Left lobe of liver (tissue), 2 donors: ENCODE measurements at places on chromosomes 1 and 21.
A peak's percentile ranks its signal among the peaks of the same experiment; 100 is the strongest.

DNA sequence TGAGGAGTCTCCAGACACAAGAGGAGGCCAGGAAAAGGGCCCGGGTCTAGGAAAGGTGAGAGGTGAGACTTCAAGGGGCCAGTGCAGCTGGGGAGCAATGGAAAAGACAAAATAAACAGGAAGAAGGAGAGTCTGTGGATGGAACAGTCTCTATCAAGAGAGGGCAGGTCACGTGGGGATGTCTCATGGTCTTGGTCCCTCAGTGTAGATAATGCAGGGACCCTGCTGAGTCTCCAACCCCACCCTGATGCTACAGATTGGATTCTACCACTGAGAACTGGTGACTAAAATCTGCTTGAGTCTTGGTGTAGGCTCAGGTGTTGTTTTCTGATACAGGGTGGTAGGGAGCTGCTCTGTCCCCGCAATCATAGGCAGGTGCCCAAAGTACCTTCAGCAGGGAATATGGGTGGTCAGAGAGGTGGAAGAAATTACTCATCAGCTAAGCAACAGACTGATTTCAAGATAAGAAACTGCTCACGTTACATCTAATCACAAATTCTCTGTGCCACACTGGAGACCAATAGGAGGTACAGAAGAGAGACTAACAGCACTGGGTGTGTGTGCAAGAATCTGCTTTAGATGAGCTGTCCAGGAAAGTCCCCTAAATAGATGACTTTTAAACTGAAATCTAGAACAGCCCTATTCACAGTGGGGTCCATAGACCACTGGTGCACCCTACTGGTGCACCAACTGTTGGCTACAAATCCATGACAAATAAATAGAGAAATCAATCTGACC lies 101.5 kb upstream of the TLR5 start:
- no peak for DNase-seq

- no peak for DNase-seq
Observed at GRCh38 chr1:198776602-198777029, 137.8 kb downstream of the PTPRC start.

- DNase-seq: no peak
Observed at GRCh38 chr1:41535716-41536115, 51.2 kb upstream of the EDN2 start.

- no peak for DNase-seq
Observed at GRCh38 chr1:69479734-69480133, 88.0 kb upstream of the LRRC7 start.

DNA sequence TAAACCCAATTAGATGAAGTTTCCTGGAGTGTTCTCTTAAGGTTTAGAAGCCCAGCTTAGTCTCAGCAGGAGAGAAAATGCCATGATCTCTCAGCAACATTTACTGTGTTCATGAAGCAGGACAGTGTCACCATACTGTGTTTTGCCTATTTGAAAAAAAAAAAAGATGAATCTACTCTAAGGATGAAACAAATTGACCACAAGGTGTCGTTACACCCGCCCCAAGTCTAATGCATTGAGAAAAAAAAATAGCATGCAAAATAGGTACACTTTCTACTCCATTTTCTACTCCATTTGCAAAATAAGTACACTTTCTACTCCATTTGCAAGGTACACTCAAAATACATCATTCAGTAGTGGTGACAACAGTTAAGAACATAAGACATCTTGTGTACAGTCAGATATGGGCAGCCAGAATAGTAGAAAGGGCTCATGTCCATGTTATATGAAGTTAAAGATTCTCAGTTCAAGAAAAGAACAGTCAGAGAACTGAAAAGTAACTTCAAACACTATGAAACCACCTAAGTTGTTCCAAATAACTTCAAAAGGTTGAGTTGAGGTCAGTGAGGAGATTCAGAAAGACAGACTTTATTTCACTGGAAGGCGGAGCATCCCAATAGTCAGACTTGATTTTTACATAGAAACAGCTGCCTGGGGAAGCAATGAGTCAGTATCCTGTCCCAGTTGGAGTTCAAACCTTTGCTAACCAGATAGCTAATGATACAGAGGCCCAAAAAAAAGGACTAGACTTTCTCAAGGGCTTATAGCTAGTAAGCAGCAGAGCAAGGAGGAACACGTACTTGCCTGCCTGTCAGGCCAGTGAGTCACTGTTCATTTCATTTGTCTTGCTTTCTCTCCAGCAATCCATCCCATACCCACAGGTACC lies 13.3 kb downstream of the PLPPR5 start:
- no peak for DNase-seq

GRCh38 chr1:208291923-208292711 lies 47.9 kb upstream of the PLXNA2 start:
- peak; percentile 59 for DNase-seq

- DNase-seq: no peak
Observed at GRCh38 chr1:230108580-230108979, 41.5 kb downstream of the GALNT2 start.

GRCh38 chr1:116439701-116440100 lies 66.7 kb downstream of the ATP1A1 start:
- DNase-seq: no peak

- DNase-seq: peak; percentile 88
Observed at GRCh38 chr1:226109829-226110248, 47.3 kb downstream of the H3-3A start.

GRCh38 chr1:112337028-112337531 lies 58.9 kb upstream of the CTTNBP2NL start:
- DNase-seq: peak; percentile 46

DNA sequence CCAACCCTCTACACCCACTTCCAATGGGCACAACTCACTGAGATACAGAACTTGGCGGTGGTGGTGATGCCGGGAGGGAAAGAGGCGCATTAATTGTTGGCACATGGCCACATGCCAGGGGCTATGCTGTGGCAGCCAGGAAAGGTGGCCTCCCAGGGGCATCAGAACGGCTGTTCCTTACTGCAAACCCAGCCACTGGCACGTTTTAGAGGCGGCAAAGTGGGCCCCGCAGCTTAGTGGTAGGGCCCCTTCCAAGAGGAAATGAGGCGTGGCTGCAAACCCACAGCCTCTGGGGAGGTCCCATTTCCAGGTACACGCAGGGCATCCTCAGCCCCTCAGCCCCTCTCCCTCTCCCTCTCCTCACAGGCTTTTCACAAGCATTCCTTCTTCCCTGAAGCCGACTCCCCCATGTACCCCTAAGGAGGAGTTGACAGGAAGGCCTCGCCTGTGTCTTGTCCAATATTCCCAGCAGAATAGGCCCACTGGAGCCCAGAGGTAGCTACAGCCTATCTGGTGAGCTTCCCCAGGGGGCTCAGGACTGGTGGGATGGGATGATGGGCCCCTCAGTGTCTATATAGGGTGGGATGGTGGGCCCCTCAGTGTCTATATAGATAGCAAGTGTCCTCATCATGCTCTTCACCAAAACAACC lies 166.2 kb downstream of the CLIC6 start:
- DNase-seq: no peak

GRCh38 chr1:228366062-228366865 lies 40.4 kb downstream of the TRIM11 start:
- no peak for DNase-seq

DNA sequence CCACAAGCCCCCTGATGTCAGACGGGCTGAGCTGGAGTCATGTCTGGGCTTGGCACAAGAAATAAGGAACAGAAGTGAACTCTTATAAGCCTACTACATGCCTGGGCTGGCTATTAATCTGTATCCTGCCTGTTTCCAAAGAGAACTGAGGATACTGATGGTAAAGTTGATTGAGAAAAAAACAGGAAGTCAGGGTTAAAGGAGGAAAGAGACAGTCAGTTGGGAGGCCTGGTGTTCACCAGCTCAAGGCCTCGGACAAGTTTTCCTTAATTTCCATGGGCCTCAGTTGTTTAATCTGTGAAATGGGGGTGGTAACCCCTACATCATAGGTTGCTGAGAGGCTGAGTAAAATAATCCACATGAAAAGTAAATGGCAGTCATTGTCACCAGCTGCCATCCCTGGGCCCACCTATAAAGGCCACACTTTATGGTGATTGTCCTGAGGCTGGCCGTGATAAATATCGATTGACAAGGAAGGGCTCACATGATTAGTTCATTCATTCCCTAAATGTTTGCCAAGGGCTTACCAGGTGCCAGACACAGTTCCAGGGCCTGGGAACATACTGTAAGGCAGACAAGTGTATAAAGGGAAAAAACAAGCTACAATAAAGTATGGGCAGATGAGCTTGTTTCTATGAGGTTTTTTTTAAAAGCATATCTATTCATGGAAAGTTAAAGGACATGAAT lies 2.8 kb downstream of the ALDH4A1 start:
- peak; percentile 62 for DNase-seq

DNA sequence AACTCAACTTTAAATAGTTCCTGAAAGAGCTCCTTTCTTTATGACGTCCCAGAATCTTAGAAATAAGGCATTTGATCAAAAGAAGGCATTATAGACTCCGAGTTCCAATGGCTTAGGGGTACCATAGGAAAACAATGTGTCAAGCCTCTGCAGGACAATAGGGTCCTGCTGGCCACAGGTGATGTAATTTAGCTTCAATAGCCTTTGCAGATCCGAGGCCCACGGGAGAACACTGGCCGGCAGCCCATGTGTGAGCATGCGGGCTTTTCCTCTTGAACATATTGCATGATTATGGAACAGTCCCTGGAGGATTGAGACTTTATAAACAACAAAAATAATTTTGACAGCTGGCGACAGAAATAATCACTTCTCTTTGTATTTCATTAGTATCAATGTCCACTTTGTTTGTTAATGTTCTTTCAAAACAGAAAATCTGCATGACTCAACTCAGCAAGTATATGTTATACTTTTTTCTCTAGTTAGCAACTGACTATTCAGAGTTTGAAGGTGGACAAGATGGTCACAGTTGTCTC lies 49.0 kb upstream of the NR5A2 start:
- DNase-seq: no peak

DNA sequence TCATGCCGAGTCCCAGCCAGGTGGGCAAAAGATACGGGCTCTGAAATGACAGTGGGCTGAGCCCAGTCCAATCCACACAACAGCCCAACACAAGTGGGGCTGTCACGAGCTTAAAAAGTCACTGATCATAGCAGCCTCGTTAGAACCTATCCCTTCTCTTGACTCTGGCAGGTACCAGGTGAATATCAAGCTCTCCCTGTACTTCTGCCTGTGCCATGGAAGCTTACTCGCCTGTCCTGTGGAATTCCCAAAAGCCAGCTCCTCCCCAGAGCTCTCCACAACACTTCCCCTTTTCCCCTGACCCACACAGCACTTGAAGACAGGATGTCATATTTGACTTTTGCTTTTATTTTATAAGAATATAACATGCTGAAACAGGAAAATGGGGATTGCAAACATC lies 5.9 kb downstream of the RGS16 start:
- no peak for DNase-seq

- no peak for DNase-seq
Observed at GRCh38 chr21:36288651-36289243, 31.2 kb upstream of the MORC3 start.

- no peak for DNase-seq
Observed at GRCh38 chr1:160789051-160789701, 6.8 kb upstream of the LY9 start.

DNA sequence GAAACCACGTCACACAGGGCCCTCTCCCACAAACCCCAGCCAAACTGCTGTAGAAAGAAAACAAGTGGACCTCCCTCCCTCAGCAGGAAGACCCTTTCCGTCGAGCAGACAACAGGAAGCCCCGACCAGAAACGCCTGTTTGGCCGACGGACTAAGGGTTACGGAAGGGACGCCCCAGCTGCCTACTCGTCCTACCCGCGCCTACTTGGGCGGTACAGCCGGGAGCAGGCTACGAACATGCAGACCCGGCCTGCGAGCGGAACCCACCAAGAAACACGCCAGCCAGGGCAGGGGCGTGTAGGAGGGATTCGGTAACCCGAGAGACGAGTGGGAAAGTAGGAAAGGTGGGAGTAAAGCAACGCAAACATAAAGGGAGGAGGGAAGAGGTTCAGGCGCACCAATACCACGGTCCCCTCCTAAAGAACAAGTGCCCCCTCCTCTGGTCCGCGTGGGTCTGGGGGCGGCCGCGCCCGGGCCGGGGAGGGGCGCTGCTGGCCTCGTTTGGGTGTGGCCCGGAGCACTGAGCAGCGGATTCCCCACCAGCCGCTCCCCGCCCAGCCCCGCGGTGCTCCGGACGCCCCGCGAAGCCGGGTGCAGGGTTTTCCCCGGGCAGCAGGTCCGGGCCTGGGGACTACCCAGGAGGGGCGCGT lies 450 bp downstream of the S100A10 start:
- DNase-seq: no peak

DNA sequence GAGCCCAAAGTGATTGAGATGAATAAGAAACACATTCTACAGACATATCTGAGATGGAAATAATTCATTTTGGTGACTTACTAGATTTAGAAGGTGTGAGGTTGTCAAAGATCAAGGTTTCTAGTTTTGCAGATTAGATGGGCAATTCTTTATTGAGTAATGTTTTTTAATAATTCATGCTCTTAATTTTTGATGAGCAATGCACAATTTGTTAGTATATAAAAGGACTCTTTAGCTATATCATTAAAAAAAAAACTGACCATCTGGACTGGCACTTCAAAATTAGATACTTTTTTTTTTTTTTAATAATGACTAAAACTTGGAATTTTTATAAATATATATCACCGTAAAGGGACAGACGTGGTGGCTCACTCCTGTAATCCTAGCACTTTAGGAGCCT lies 63.9 kb downstream of the FMN2 start:
- no peak for DNase-seq

- no peak for DNase-seq
Observed at GRCh38 chr1:246000638-246001015, 506.5 kb downstream of the SMYD3 start.

- DNase-seq: no peak
Observed at GRCh38 chr1:195806060-195806459, 802.2 kb downstream of the KCNT2 start.

DNA sequence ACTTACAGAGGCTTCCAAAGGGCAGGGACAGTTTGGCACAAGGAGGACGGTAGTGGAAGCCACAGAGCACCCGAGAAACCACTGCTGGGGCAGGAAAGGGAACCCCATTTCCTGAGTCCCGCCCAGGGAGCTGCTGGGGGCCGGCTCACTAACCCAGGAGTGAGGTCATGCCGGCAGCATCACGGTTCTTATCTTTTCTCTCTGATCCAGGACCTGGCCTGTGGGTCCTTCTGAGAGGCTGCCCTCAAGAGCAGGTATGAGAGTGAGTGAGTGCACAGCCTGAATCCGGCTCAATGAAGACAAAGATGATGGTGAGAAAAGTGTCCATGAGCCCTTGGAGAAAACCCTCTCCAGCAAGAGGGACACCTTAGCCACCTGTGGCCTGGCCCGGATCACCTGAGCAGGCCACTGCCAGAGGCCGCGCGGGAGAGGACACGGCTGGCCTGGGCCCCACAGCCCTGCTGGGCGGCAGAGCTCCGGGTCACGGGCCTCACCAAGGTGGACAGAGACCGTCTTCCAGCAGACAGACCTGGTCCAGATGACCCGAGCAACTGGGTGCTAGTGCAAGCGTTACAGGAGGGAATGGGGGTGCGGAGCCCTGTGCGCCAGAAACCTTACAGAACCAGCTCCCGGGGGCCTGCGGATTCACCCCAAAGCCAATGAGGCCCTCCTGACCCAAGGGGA lies 94.9 kb downstream of the RIPK4 start:
- DNase-seq: no peak
